ENCODE measurements at places on chromosomes 13 and 19.

GRCh38 chr13:105599477-105600037, 935.9 kb downstream of the EFNB2 start:
- no peak for DNase-seq

- no peak for DNase-seq
These were observed at the start of gene DLL3 for GRCh38 chr19:39498798-39499642. Gene DLL3, plus strand, starts transcription at chr19:39498947. Its CDS starts 28 bp downstream, at chr19:39498975.

DNA sequence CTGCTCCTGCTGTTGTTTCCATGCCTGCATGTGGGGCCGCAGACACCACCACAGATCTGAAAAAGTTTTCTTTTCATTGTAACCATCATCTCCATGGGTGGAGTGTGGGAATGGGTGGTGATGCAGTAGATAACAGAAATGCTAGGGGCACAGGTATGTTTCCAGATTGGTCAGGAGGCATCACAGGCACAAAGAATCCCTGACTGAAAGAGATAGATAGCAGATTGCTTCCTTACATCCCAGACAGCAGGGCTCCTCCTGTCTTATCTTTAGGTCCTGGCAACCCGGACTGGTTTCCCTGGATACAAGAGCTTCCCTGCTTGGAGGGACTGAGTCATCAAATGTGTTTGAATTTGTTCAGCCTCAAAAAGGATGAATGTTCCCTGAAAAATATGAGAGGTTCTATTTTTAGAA, 1937.6 kb downstream of the PCDH9 start:
- no peak for DNase-seq

DNA sequence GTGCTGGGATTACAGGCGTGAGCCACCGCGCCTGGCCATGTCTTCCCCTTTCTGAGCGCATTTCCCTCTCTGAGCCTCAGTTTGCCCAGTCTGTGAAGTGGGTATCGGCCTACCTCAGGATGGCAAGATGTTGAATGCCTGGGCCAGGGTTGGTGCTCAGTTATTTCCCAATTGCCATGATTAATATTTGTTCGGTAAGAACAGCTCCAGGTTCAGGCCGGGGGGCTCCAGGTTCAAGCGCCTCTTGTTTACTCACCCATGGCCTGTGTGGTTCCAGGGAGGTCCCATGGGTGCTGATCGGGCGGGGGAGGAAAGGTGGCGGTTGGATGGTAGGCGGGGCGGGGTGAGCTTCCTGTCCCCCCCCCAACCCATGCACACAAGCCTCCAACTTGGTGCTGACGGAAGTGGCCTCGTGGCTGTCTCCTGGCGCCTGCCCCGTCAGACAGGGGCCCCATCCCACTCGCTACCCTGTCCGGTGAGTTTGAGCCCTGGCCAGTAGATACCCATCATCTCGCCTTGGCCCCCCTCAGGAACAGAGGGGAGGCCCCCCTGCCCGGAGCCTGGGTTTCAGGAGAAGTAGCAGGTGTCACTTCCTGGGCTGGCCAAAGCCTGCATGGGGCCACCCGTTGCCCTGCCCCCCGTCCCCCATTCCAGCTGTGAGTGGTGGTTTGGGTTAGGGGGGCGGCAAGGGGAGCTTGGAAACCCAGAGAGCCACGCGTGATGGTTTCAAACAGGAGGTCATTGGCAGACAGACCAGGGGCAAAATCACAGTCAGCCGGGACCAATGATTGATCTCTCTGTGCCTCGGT, at the start of gene FCHO1:
FCHO1 (plus strand) TSS at position 375 of the 809 bp plus-strand sequence. CDS start 3,688 bp downstream, outside the sequence.
- no peak for DNase-seq

DNA sequence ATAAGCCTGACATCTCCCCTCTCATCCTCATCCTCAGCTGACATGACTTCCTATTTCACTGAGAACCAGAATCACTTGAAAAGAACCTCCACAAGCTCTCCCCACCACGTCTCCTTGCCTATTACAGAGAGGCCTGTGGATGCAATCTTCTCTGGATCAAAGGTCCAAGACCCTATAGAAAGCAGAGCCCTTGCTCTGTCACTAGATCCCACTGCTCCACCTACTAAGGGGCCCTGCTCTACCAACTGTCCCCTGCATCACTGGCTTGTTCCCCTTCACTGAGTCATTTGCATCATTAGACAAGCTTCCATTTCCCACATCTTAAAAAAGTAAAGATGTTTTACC, 40.8 kb downstream of the RCBTB2 start:
- no peak for DNase-seq

DNA sequence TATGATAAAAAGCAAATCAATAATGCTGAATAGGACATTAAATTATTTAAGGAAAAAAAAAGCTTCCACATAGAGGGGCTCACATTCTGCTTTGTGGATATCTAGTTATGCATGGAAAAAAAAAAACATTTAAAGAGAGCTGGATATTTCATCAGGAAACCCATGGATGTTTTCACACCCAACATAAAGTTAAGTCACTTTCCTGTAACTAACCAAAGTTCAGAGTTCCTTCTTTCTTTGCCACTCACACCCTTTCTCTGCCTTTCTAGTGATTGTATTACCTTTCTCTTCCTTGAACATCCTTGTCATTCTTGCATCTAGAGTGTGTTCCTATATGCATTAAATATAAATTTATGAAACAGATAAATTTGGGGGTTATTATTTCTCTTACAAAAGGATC, 47.2 kb downstream of the RFXAP start:
- no peak for DNase-seq

DNA sequence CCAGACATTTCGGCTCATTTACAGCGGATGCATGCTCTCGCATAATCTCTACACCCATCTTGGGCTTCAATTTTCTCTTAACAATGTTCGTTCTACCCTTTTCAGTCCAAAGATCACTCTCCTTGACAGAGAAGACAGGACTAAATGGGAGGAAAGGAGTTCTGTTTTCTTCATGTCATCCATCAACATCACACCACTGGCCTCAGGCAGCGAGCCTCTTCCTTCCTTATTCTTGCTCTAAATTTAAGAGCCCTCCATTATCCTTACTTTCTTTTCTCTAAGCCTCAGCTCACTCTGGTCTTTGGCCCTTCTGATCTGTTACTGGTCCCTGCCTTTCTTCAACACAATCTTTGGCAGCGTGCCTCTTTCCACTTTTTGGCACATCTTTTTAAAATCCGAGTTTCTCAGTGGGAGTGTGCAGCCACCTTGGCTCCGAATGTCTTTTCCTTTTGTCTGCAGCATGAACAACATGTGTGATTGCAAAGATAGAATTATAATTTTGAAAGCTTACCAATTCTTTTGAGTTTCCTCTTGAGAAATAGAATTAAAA, 98.7 kb downstream of the FAM216B start:
- DNase-seq: no peak

- no peak for DNase-seq
These were observed 25.8 kb upstream of the SLC7A9 start for GRCh38 chr19:32895384-32895783.
